Ovary (tissue), 10 donors: ENCODE measurements at places on chromosomes 7 and 10. TPM values are rescaled to one million over a fixed set of nuclear protein-coding genes. Genes with fewer than 3 reads are reported as not detected.

DNA sequence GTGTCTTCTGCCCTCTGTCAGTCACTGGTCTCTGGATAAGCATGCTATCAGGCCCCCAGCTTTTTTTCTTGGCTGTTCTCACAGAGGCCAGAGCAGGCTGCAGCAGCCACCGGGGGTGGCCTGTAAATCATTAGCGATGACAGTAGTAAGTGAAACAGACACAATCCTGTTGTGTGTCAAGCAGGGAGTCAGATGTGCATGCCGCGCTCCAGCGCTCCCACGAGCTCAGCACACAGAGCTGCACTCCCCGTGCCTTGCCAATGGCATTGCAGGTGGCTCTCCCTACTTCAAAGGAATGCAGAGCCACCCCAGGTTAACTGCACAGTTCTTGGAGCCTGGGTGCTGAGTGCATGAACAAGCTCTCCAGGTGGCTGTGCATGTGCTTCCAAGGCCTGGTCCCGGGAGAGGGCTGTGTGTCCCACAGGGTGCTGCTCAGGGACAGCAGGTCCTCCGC is 226.1 kb downstream of the GLRX3 start:
- DNase-seq = no peak

DNA sequence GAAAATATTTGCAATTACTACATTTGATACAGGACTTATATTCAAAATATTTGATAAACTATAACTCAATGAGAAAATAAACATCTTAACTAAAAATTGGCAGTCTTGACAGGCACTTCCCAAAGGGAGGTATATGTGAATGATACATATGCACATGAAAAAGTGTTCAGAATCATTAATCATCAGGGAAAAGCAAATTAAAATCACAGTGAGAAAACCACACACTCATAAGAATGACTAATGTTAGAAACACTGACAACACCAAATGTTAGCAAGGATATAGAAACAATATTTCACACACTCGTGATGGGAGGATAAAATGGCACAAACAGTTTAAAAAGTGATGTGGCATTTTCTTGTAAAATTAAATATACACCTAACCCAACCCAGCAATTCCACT is 4.1 kb upstream of the VPS26A start:
- no peak for DNase-seq

DNA sequence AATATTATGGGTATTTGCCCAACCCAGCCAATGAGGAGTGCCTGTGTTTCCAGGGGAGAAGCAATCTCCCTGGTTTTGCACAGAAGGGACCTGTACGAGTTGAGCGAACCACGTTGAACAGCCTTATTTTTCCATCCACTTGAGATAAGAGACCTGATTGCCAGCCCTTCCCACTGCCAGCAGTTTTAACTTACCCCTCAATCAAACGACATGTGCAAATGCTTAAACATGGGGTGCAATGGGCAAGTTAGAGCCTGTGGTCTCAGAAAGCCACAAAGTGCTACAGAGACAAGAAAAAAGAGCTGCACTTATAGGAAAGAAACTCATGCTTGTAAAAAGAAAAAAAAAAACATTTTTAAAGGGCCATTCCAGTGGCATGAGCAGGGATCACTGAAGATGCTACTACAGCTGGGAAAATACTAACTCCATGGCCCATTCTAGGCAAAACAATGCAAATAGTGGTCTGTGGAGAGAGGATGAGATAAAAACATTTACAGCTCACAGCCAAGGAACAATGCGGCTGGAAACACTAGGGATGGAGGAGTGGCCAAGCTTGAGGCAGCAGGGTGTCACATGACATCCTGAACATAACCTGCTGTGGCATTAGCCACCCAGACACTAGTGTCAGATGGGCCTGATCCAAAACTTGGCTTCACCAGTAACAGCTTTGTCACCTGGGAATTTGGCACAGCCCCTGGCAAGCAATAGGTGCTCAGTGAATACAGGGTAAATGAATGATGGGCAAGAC is 162.8 kb downstream of the ELMO1 start:
- DNase-seq = no peak

GRCh38 chr10:98427011-98427515 is 12.1 kb upstream of the PYROXD2 start:
- no peak for DNase-seq

DNA sequence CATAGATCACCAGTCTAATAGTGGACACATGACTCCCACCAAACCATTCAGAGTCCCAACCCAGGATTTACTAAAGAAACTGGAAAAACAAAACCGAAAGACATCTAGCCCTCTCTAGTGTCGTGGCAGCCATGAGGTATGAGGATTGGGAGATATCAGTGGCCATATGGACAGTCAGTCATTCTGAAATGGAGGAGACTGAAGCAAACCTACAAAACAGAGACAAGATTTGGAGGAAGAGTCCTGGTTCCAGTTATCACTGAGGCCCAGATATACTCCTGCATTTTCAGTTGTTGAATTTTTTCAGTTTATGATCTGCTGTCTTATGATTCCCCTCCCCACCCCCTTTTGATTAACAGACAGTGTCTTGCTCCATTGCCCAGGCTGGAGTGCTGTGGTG is 9.1 kb upstream of the RALA start:
- DNase-seq = no peak

The MRC1 gene
- polyA plus RNA-seq = 7.9 TPM

The FANK1 gene
- polyA plus RNA-seq = 5.4 TPM

The SUV39H2 gene
- polyA plus RNA-seq = 5.0 TPM

The OR6B1 gene
- polyA plus RNA-seq = not detected

The AGFG2 gene
- 10.0 TPM for polyA plus RNA-seq

The DDC gene
- 0.57 TPM for polyA plus RNA-seq
